Heart right ventricle (tissue), 16 donors: ENCODE measurements at places on chromosomes 12 and 14.
A peak's percentile ranks its signal among the peaks of the same experiment; 100 is the strongest.

DNA sequence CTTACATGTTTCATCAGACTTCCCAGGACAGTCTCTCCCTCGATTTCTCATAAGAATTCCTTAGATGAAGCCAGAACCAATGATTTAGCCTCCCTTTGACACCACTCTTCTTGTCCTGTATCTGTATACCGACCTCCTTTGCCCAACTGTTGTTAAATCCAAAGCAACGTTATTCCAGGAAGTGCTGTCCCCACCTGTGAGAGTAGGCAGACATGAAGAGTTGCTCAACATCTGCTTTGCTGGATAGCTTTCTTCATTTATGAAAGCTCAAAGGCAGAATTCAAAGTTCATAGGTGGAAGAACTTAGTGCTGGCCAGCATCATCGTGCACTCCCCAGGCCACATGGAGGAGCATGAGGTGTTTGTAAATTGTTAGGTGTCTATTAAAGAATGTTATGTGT, 55.6 kb downstream of the GTF2A1 start:
- peaks cover 4% of the 10 kb centered on the region for H3K4me1 ChIP-seq
- H3K27ac ChIP-seq = no peak overlapping the region
- DNase-seq = no peak
- H3K27me3 ChIP-seq = no peaks in the 10 kb centered on the region
- H3K4me3 ChIP-seq = no peak overlapping the region

DNA sequence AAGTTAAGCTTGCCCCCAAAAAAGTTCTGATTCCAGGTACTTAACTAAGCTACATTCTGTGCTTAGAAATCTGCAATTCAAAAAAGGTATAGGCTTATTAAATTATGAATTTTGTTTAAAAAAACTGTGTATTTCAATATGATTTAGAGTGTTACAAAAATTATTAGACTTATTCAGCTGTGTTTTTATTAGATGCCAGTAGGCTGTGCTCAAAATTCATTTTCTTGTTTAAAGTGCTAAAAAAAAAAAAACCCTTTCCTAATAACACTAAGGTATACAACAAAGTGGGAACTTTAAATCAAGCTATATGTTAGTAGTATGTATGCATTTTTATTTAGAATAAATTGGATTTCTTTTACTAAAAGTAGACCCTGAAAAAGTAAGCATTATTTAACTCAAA, 25.0 kb downstream of the LRRC9 start:
- DNase-seq = no peak
- no peaks in the 10 kb centered on the region for H3K36me3 ChIP-seq
- H3K4me1 ChIP-seq = no peaks in the 10 kb centered on the region
- H3K27me3 ChIP-seq = no peaks in the 10 kb centered on the region
- no peak overlapping the region for H3K4me3 ChIP-seq

DNA sequence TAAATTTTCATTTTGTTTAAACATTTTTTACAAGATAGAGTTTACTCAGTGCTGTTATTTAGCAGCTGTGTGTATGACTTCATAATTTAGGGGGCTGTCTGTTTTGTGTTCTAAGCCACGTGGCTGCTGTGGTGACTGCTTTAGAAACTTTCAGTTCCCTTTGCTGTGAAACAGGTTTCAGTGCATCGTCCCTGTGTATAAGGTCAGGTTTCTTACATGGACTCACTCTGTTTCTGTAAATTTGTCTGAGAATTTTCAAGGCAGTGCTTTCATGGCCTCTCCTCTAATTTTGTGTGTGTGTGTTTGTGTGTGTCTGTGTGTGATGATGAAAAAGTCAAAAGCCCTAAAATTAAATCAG, 32.4 kb downstream of the BICD1 start:
- peak overlapping the region; percentile 46 for H3K4me3 ChIP-seq
- H3K4me1 ChIP-seq = no peaks in the 10 kb centered on the region
- H3K36me3 ChIP-seq = no peaks in the 10 kb centered on the region
- H3K27me3 ChIP-seq = no peaks in the 10 kb centered on the region

- H3K27ac ChIP-seq = no peak overlapping the region
- no peaks in the 10 kb centered on the region for H3K27me3 ChIP-seq
- H3K36me3 ChIP-seq = no peaks in the 10 kb centered on the region
- no peak for DNase-seq
Observed at GRCh38 chr14:89491711-89492381, 74.8 kb upstream of the FOXN3 start.

GRCh38 chr12:3101309-3102024, 24.3 kb downstream of the TSPAN9 start:
- no peaks in the 10 kb centered on the region for H3K36me3 ChIP-seq
- H3K4me1 ChIP-seq = peaks cover 96% of the 10 kb centered on the region
- peak overlapping the region; percentile 41 for H3K27ac ChIP-seq
- H3K4me3 ChIP-seq = no peak overlapping the region

DNA sequence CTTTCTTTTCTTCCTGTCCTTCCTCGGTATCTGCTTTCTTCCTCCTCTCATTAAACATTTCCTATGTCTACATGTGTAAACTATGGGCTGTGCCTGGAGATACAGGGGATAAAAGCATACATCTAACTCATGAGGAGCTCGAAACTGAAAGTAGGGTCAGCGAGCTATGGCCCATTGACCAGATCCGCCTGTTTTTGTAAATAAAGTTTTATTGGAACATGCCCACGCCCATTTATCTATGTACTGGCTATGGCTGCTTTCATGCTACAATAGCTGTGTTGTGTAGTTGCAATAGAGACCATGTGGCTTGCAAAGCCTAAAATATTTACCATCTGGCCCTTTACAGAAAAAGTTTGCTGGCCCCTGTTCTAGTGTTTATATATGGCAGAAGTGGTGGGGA, 500.8 kb upstream of the GARIN6 start:
- H3K27ac ChIP-seq = no peak overlapping the region
- H3K4me3 ChIP-seq = no peak overlapping the region
- no peaks in the 10 kb centered on the region for H3K4me1 ChIP-seq
- DNase-seq = no peak

GRCh38 chr14:35147186-35147585, 24.8 kb downstream of the PRORP start:
- no peak overlapping the region for H3K4me3 ChIP-seq
- no peak overlapping the region for H3K27ac ChIP-seq
- peaks cover 8% of the 10 kb centered on the region for H3K36me3 ChIP-seq
- no peaks in the 10 kb centered on the region for H3K4me1 ChIP-seq

DNA sequence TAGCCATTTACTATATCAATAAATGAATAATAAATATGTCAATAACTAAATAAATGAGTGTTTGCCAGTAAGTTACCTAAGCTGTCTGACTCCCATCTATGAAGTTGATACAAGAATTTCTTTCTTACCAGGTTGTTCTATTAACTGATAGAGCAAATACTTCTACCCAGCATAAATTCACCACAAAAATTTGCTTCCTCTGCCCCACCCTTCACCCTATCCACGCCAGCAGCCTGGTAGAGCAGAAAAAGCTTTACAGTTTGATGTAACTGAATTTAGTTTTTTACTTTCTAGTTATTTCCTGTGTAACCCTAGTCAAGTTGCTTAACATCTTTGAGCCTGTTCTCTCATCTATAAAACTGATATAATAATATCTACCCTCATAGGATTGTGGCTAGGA, 94.9 kb upstream of the SLC16A7 start:
- no peak for DNase-seq
- no peaks in the 10 kb centered on the region for H3K27me3 ChIP-seq
- H3K27ac ChIP-seq = no peak overlapping the region
